ENCODE measurements at places on chromosomes 2 and 18.

DNA sequence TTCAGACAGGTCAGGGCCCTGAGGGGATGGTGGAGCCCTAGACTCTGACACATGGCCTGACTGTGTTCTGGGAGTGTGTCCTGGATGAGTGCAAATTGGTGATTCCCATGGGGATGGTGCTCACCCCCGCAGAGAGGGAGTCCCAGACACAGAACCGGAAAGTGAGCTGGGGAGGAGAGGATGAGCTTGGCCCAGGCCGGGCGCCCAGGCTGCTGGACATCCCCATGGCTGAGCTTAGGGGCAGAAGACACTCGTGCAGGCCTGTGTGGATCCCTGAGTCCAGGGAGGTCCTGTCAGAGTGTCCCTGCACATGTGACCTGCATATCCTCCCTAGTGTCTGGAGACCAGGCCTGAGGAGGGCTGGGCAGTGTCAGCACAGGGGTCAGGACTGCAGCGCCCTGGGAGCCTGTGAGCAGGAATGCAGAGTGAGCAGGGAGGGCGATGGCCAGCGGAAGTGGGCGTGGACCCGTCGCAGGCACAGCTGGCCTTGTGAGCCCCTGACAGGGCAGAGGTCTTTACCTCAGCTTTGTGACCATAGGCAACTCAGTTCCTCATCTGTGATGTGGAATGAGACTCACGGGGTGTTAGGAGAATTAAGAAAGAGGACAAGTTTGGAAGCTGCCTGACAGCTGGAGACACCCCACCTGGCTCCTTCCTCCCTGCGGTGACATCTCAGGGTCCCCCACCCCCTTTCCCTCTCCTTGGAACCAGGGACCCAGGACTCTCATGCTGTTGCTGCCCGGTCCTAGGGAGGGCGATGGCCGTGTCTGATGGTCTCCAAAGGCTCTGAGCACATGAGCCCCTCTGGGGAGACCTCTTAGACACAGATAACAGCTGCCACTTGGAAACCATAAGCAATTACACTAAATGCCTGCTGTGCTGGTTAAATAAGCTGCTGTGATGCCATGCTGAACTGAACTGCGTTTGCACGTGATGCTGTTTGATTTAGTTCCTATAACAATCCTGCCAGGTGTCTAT, 62.6 kb upstream of the HS6ST1 start:
- DNase-seq, result peak; percentile 6

GRCh38 chr2:236570081-236570868, 650 bp downstream of the ACKR3 start:
- DNase-seq, result no peak

- no peak for DNase-seq
Observed at GRCh38 chr18:75491361-75491760, 63.9 kb upstream of the SMIM21 start.

- DNase-seq, result no peak
Observed at GRCh38 chr2:46020416-46020815, 276.8 kb upstream of the EPAS1 start.

DNA sequence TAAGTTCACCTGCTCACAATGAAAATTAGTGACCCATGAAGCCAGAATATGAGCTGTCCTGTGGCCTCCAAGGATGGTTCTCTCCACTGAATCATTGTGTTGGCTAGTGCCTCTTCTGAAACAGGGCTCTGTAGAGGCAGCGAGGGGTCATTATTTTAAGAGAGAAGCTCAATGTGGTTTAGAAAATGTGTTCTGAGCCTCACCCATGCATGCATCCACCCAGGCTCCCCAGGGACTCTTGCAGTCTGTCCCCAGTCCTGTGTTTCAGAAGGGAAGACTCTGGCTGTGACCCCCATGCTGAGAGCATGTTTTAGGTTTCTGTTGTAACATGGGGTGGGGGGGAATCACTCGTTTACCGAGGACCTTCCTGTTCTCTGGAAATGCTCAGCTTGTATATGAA, 135.2 kb downstream of the RNF144A start:
- no peak for DNase-seq

DNA sequence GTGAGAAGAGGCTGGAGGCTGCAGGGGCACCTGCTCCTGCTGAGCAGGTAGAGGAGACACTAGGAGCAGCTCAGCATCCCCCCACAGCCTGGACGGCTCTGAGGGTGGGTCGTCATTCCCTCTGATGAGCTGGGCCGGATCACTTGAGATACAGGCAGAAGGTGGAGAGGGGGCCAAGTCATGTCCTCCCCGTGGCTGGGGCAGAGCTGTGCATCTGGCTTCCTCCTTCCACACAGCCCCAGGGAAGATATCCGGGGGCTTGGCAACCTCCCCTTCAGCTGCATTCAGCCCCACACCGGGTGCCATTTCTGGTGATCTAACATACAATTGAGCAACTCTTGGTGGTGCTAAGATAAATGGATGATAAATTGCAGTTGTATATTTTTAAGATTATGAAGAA, 236.9 kb downstream of the LDLRAD4 start:
- no peak for DNase-seq

DNA sequence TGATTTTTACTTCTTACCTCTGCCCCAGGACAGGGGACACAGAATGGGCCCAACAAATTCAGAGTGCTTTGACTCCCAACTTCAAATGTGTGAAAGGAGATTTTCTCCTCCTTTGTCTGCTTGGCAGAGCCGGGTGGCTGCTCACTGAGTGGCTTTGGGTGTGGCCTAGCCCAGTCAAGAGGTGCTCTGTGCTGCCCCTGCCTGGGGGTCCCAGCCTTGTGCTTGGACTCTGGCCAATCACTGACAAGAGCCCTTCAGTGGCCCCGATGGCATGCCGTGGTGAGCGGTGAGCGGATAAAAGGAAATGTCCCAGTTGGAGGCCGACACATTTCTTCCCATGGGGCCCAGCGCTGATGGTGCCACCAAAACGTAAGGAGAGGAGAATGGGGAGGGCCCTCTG, 259.2 kb downstream of the CELF4 start:
- DNase-seq, result no peak

GRCh38 chr18:53534203-53534602, 690.3 kb downstream of the MBD2 start:
- no peak for DNase-seq

GRCh38 chr2:6531304-6531703, 334.4 kb downstream of the CMPK2 start:
- no peak for DNase-seq

DNA sequence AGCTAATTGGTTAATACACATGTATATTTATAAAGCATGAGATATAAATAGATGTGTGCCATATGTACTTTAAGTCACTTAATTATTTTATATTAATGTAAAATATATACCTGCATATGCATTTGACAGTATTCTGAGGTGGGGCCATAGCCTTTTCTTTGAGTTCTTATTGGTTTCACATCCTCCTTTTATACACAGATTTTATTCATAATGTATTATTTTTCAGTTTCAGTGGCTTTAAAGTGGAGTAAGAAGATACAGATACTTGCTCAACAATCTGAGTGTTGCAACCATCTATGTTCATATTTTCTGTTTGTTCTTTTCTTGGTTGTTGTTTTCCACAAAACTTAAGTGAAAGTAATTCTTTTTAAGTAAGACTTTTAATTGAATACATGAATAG, 436.5 kb downstream of the RND3 start:
- DNase-seq, result no peak

DNA sequence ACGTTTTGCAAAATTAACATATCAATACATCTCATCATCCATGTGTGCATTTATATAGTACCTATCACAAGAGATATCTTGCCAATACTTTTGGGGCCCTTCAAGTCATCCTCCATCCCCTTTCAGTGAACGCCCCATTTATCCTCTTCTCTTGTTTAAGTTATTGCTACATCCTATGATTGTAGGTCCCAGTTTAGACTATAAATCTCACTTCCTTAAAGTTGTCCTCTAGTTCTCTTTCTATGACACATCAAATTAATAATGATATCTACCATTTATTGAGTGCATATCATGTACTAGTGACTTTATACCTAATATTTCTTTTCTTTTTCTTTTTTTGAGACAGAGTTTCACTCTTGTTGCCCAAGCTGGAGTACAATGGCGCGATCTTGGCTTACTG, 28.8 kb upstream of the FBXO11 start:
- DNase-seq, result no peak

- peak; percentile 25 for DNase-seq
Observed at GRCh38 chr2:98020992-98021713, 25.4 kb upstream of the TMEM131 start.

- no peak for DNase-seq
Observed at GRCh38 chr18:79697976-79698375, 18.4 kb downstream of the CTDP1 start.

DNA sequence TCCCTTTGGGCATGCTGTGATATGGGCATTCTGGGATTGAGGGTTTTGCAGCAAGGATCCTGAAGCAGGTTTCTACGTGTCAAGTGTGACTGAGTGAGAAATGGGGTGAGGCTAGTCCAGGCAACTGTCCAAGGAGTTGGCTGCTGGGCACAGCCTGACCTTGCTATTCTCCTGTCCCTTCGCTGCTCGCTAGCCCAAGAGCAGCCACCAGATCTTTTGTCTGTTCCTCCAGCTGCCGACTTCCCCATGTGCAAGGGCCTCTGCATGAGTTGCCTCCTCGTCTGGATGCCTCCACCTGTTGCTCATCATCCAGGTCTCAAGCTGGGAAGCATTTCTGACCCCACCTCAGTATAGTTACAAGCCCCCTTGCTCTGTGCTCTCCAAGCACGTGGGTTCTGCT, 71.1 kb downstream of the DYSF start:
- no peak for DNase-seq

DNA sequence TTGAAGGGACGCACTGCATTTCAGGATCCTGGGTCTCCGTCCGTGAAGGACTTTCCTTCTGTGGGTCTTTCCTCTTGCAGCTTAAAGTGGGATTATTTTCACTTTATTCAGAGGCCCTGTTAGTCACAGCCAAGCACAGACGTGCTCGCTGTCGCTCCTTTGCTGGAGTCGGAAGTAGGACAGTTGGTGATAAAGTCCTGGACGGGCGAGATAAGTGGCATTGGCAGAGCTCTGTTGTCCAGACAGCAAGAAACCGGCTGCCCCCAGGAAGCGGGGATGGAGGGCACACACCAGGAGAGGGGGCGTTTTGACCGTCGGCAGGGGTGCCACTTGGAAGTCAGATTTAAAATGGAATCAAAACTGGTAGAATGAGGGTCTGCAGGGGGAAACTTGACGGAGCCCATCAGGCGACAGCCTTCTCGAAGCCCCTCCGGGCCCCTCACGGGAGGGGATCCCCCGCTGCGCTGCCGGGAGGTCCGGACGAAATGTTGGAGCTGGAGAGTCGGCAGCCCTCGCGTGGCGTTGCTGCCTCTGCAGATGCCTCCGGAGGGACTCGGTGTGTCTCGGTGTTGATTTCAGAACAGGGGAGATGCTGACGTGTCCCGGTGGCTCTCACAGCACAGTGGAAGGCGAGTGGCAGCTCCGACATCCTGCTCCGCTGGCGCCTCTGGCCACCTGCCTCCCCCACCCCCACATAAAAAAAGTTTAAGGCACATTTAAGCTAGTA, 124.2 kb downstream of the NFATC1 start:
- DNase-seq, result peak; percentile 8

- no peak for DNase-seq
Observed at GRCh38 chr18:10546557-10547300, 20.9 kb downstream of the NAPG start.

DNA sequence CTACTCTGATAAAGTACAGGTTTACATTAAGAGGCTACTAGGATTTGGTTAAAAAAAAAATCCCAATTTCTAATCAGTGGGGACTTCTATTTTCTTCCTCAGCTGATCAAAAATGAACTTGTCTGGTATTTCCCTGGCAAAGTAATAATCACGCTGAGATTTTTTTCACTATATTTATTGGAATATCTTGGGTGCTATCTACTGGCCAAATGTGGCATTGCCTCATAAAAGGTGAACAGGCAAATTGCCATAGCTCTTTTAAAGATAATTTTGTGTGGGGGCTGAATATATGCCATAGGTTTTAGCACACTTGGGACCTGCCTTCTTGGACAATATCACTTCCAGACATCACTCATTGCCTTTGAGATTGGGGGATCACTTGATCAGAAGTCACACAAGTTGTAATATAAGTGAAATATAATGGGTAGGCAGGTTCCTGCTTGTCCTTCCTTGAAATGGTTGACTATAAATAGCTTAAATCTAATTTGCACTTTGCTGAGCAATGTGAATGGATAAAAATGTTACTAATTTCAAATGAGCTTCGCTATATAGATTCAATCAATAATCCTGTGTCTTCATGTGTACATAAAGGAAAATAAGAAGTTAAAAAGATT, 7.0 kb upstream of the NXPH2 start:
- peak; percentile 54 for DNase-seq

DNA sequence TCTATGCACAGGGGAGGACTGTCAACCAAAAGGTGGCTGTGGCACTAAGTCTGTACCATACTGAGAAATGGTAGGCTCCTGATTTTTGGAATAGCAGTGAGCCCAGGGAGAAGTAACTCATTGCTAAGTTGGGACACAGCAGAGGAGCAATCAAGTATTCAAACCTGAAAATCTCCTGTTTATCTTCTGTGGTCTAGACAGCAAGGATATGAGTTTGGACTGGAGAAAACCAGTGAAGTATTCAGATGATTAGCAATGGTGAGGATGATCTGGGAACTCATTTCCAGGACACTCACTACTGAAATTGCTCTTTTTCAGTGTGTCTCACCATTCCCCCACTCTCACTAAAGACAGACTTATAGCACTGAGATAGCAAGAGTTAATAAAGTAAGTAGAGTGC, 112.0 kb downstream of the GULP1 start:
- DNase-seq, result no peak

DNA sequence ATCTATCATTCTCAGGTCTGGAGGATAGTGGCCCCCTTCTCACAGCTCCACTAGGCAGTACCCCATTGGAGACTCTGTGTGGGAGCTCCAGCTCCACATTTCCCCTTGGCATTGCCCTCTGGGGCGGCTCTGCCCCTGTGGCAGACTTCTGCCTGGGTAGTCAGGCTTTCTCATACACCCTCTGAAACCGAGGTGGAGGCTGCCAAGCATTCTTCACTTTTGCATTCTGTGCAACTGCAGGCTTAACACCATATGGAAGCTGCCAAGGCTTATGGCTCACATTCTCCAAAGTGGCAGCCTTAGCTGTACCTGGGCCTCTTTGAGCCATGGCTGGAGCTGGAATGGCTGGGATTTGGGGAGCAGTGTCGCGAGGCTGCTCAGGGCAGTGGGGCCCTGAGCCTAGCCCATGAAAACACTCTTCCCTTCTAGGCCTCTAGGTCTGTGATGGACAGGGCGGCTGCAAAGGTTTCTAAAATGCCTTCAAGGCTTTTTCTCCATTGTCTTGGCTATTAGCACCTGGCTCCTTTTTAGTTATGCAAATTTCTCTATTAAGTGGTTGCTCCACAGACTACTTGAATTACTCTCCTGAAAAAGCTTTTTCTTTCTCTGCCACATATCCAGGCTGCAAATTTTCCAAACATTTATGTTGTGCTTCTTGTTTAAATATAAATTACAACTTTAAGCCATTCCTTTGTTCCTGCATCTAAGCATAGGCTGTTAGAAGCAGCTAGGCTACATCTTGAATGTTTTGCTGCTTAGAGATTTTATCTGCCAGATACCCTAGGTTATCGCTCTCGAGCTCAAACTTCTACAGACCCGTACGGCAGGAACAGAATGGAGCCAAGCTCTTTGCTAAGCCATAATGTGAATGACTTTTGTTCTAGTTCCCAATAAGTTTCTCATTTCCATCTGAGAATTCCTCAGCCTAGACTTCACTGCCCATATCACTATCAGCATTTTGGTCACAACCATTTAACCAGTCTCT, 206.5 kb downstream of the CPS1 start:
- DNase-seq, result peak; percentile 70

- no peak for DNase-seq
Observed at GRCh38 chr2:72778410-72778809, 47.4 kb downstream of the EXOC6B start.

Data from HAP-1 (cell line).